ENCODE measurements at places on chromosomes 11 and 22.

GRCh38 chr11:2792381-2793250, 92.8 kb upstream of the KCNQ1OT1 start:
- H3K4me1 ChIP-seq, result no peaks in the 10 kb centered on the region
- no peaks in the 10 kb centered on the region for H3K27me3 ChIP-seq
- H3K36me3 ChIP-seq, result no peaks in the 10 kb centered on the region
- no peak for DNase-seq
- no peak overlapping the region for H3K4me3 ChIP-seq
- no peak overlapping the region for H3K27ac ChIP-seq

DNA sequence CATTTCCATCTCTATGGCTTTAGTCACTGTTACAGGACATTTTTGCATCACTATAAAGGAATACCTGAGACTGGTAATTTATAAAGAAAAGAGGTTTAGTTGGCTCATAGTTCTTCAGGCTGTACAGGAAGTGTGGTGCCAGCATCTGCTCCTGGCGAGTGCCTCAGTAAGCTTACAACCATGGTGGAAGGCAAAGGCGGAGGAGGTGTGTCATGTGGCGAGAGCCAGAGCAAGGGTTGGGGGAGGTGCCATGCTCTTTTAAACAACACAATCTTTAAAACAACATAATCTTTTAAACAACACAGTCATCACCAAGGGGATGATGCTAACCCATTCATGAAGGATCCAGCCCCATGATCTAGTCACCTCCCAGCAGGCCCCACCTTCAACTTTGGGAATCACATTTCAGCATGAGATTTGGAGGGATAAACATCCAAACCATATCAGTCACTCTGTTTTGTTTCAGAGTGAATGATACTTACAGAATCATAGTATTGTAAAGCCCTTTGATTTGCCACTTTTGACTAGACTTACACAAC, 103.3 kb downstream of the PDE3B start:
- peaks cover 48% of the 10 kb centered on the region for H3K4me1 ChIP-seq
- H3K36me3 ChIP-seq, result peaks cover 34% of the 10 kb centered on the region
- H3K27me3 ChIP-seq, result no peaks in the 10 kb centered on the region
- DNase-seq, result no peak
- H3K27ac ChIP-seq, result no peak overlapping the region
- no peak overlapping the region for H3K4me3 ChIP-seq

- H3K4me3 ChIP-seq, result no peak overlapping the region
- H3K27ac ChIP-seq, result no peak overlapping the region
- no peak for DNase-seq
- H3K4me1 ChIP-seq, result no peaks in the 10 kb centered on the region
Measured at GRCh38 chr11:100574894-100575769, 112.0 kb upstream of the ARHGAP42 start.

DNA sequence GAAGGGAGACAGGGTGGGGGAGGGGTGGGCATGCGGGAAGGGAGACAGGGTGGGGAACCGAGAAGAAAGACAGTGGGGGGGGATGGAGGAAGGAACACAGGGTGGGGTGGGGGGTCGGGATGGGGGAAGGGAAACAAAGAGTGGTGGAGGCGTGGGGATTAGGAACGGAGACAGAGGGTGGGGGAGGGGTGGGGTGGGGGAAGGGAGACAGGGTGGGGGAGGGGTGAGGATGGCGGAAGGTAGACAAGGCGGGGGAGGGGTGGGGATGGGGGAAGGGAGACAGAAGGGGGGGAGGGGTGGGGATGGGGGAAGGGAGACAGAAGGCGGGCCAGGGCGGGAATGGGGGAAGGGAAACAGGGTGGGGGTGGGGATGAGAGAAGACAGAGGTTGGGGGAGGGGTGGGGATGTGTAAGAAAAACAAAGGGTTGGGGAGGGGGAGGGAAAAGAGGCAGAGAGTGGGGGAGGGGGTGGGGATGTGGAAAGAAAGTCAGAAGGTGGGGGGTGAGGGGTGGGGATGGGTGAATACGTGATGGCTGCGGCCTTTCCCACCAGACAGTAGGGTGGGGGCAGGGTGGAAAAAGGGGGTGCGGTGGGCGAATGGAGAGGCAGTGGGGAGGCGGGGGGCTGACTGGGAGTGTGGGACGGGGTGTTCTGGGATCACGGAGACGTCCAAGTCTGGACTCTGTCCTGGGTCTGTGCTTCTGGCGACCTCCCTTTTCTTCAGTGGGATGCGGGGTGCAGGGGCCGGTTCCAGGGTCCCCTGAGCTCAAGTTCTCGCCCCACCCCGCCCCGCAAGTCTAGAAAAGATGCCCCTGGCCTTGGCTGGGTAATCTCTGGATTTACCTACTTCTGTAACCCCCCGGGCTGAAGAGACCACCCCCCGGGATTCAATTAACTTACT, 744 bp downstream of the PRAME start:
- peaks cover 4% of the 10 kb centered on the region for H3K4me1 ChIP-seq
- DNase-seq, result no peak
- H3K27me3 ChIP-seq, result peaks cover 2% of the 10 kb centered on the region
- no peaks in the 10 kb centered on the region for H3K36me3 ChIP-seq
- no peak overlapping the region for H3K4me3 ChIP-seq
- H3K27ac ChIP-seq, result no peak overlapping the region

DNA sequence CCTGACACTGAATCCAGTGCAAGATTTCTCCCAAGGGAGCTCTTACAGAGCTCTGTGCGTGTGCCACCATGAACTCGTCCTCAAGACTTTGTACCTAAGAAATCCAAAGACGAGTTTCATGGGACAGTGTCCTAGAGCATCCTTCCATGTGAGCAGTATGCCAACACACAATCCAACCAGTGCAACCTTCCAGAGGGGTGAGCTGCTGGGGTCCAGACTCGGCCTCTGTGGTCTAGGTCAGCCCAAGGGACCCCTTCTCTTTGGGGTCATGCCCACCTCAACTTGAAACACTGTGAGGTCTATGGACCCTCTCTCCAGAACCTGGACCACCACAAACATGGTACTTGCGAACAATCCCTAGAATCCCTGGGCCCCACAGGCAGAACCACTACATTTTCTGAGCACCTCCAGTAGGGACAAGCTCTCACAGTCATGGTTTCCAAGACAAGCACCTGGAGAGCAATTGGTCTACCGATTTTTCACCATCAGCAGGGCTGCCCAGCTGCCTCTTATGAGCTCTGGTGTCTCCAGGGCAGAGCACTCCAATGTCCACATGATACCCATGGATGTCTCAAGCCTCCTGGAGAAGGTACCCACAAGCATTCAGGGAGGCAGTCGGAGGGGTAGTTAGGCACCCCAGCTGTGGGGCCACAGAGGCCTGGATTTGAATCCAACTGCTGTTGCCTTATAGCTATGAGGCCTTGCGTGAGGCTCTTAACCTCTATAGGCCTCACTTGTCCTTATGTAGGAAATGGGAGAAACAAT, 7.7 kb downstream of the CHST1 start:
- no peak for DNase-seq
- H3K27ac ChIP-seq, result no peak overlapping the region
- H3K36me3 ChIP-seq, result no peaks in the 10 kb centered on the region
- peaks cover 29% of the 10 kb centered on the region for H3K27me3 ChIP-seq

DNA sequence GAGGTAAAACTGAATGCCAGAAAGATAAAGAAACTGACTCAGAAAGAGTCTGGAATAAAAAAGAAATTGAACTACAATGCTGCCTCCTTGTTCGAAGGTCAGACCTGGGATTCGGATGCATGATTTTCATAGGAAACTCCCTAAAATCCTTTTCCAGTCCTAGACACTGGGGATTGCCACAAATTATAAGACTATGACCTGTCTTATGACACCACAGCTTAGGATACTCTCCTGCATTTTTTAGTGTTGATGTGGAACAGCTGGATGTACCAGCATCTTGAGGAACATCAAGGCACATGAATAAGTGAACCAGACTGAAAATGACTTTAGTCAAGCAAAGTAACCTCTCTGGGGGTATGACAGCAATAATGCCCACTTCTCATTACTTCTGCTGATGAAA, 9.0 kb downstream of the KIRREL3 start:
- no peak for DNase-seq
- H3K4me1 ChIP-seq, result no peaks in the 10 kb centered on the region
- no peaks in the 10 kb centered on the region for H3K36me3 ChIP-seq
- H3K27me3 ChIP-seq, result peaks cover 10% of the 10 kb centered on the region

DNA sequence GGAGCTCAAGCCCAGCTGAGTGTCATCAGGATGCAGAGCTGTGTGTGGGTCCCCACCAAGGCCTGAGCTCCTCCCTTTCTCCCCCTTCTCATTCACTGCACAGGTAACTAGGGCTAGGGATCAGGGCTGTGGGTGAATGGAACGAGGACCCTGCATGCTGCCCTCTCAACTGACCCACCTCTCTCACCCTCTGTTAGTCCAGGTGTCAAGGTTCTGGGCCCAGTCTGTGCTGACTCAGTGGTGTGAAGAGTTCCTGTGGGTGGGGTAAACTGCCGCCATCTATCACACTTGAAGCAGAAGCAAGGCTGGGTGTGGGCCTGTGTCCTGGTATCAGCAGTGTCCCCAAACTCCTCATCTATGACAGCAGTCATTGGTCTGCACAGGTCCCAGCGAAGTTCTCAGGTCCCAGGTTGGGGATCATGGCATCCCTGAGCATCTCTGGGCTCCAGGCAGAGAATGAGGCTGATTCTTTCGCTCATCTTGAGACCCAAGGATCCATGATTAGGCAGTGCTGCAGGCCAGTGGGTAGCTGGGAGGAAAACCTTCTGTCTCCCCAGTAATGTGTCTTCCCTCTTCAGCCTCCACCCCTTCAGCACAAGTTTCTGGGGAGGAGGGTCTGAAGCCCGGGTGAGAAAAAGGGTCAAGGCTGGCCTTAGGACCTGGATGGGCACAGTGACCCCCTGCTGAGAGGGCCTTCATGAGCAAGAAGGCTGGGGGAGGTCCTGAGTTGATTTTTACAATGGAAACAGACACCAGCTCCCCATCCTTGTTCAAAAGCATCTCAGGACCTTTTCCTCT, 109.8 kb downstream of the ZNF280B start:
- DNase-seq, result no peak
- no peaks in the 10 kb centered on the region for H3K36me3 ChIP-seq

- H3K27ac ChIP-seq, result no peak overlapping the region
- H3K4me1 ChIP-seq, result no peaks in the 10 kb centered on the region
- no peaks in the 10 kb centered on the region for H3K27me3 ChIP-seq
- H3K4me3 ChIP-seq, result no peak overlapping the region
- H3K36me3 ChIP-seq, result no peaks in the 10 kb centered on the region
- no peak for DNase-seq
Measured at GRCh38 chr11:97118614-97119200, 728.9 kb downstream of the JRKL start.

- H3K27me3 ChIP-seq, result peaks cover 18% of the 10 kb centered on the region
- DNase-seq, result no peak
- no peak overlapping the region for H3K27ac ChIP-seq
Measured at GRCh38 chr11:14386895-14387480, 28.0 kb upstream of the RRAS2 start.

DNA sequence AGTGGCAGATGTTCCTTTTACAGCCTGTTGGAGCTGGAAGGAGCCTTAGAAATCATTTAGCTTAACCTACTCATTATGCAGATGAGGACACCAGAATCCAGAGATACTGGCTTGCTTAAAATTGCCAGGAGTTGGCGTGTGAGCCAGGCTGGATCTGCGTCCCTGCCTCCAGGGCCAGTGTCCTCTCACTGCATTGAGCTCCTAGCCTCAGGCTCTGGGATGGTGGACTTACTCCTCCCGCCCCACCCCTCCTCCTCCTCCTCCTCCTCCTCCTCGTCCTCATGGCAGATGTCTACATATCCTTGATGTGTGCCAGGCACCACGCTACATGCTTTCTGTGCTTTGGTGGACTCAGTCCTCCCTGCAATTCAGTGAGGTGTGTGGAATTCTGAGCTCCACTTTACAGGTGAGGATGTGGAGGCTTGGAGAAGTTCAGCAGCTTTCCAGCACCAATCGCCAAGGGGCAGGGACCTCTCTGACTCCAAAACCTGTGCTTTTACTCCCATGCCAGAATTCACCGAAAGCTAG, 24.1 kb downstream of the ADAMTS15 start:
- no peak overlapping the region for H3K4me3 ChIP-seq
- H3K4me1 ChIP-seq, result no peaks in the 10 kb centered on the region
- DNase-seq, result no peak
- no peaks in the 10 kb centered on the region for H3K36me3 ChIP-seq
- H3K27me3 ChIP-seq, result no peaks in the 10 kb centered on the region

- H3K27ac ChIP-seq, result no peak overlapping the region
- no peaks in the 10 kb centered on the region for H3K27me3 ChIP-seq
- no peaks in the 10 kb centered on the region for H3K4me1 ChIP-seq
- H3K4me3 ChIP-seq, result no peak overlapping the region
Measured at GRCh38 chr11:73939096-73939495, 11.7 kb upstream of the DNAJB13 start.

GRCh38 chr11:86941077-86941870, 13.9 kb downstream of the FZD4 start:
- no peak overlapping the region for H3K27ac ChIP-seq
- no peaks in the 10 kb centered on the region for H3K4me1 ChIP-seq
- no peak for DNase-seq
- H3K36me3 ChIP-seq, result no peaks in the 10 kb centered on the region

DNA sequence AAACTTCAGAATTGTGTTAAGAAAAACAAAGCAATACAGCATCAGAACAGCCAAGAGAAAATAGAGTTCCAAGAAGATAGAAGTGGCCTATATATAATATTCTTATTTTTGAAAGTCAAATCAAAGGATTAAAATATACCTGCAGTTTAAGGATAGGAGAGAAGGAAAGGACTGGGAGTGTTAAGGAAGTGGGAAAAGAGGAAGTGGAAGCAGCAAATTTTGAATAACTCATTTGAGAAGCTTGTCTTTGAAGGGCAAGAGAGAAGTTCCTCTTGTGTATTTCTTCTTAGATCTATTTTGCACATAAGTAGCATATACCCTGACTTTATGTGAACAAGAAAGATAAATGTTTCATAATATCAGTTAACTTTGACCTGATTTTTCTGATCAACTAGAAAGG, 62.6 kb upstream of the SLC17A6 start:
- no peaks in the 10 kb centered on the region for H3K4me1 ChIP-seq
- no peaks in the 10 kb centered on the region for H3K36me3 ChIP-seq
- no peak for DNase-seq
- no peak overlapping the region for H3K27ac ChIP-seq

DNA sequence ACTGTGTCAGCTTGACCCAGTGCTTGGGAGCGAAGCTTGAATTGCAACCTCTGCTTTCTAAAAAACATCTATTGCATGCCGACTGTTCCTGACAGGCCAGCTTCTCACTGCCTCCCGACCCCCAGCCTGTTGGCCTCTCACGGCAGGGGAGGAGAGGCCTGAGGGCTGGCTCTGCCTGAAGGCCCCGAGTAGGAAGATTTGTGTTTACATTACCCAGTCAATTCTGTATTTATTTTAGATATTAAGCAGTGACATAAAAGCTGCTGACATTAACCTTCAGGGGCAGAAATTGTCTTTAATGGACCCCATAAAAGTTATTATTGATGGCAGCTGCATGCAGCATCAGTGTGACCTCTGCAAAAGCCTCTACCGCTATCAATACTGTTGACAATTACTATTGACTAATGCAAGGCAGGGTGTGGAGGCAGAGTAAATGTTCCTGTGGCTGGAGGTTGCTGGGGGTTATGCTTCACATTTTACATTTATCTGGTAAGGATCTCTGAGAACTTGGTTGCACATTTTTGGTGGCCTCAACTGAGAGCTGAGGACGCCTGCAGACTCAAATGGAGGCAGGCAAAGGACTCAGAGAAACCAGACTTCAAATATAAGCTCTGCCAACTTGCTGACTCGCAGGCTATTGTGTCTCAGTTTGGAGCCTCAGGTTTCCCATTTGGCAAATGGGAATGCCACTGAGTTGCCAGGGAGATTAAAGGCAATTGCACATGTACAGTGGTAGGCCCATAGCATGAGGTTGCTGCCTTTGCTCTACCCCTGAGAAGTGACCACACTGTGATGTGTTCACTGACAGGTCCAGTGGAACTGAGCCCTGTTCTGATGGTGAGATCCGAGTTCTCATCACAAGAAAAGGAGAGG, 380.5 kb downstream of the TENM4 start:
- DNase-seq, result no peak
- H3K4me3 ChIP-seq, result no peak overlapping the region
- no peaks in the 10 kb centered on the region for H3K36me3 ChIP-seq
- no peaks in the 10 kb centered on the region for H3K27me3 ChIP-seq
- no peak overlapping the region for H3K27ac ChIP-seq
